ENCODE measurements at places on chromosomes 5 and 9.
A peak's percentile ranks its signal among the peaks of the same experiment; 100 is the strongest.

GRCh38 chr9:38301376-38302106, 91.0 kb upstream of the ALDH1B1 start:
- no peak for DNase-seq

DNA sequence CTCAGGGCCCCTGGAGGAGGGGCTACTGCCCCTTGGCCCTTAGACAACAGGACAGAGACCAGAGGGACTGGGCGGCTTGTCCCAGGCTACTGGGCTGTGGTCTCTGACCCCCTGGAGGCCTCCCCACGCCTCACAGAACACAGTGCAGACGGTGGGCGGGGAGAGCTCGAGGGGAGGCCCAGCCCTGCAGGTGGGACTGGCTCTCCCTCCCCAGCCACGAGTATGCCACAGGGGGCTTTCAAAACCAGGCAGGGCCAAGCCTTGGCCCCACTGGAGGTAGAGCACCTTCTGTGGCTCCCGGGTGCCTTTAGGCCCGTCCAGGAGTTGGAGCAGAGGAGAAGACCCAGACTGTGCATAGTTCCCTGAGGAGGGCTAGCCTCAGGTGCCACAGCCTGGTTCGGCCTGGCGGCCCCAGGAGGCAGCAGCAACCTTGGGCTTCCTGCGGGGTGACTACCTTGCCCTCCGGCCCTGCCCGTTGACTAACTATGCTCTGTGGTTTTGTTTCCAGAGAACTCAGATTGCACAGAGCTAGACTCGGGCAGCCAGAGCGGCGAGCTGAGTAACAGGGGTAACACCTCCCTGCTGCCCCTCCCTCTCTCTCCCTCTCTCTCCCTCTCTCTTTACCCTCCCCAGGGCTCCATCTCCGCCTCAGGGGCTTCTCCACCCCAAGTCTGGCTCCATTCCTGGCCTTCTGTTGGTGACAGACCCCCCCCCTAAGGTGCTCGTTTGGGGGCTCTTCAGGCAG, 15.5 kb downstream of the CARD19 start:
- DNase-seq = no peak

DNA sequence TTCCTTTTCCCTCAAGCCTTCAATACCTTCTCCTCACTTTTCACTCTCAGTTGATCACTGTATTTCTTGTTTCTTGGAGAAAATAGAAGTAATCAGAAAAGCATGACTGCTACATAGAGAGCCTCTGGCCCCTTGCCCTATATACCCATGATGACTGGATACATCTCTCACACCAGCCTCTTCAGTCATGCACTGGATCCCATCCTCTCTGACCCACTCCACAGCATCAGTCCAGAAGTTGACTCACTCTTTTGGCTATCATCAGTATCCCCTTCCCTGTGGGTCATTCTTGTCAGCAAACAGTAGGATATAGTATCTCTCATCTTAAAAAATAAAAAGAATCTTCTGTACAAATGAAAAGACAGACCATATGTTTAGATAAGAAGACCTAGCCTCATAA, 32.9 kb downstream of the PTCD2 start:
- no peak for DNase-seq

GRCh38 chr5:151490627-151491026, 43.2 kb downstream of the SLC36A1 start:
- no peak for DNase-seq

DNA sequence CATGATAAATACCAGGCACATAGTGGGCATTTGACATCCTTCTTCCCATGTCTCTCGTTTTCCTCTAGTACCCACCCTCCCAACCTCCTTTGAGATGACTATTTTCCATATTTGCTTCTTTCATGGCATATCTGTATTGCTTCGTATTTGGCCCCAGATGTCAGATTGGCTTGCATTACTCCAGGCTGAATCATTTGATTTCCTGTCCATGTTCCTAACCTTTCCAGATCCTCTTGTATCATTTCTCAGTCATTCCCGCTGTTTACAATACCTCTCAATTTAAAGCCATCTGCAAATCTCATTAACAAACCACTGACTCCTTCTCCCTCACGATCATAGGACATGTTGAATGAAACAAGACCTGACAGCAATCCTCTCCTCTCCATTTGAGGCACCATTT, 19.9 kb downstream of the MTX3 start:
- no peak for DNase-seq

GRCh38 chr5:116738615-116739261, 164.1 kb upstream of the SEMA6A start:
- DNase-seq = no peak

- DNase-seq = no peak
These were observed 52.4 kb downstream of the SMIM23 start for GRCh38 chr5:171838066-171838465.

DNA sequence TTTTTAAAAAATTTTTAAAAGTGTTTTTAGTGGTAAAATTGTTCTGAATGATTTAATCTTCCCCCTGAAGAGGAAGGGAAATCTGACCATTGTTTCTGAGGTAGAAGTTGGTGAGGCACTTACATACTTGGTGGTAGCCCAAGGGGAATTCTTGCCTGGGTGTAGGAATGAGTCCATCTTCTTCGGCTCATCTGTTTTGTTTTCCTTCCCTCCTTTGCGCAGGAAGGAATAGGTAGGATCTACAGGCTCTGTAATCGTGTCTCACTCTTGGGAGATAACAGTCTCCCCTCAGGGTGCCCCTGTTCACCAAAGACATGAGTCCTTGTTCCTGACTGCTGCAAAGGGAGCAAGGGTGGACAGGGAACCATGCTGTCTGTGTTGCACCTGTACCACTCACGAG, 138.1 kb downstream of the HSPA4 start:
- DNase-seq = no peak

DNA sequence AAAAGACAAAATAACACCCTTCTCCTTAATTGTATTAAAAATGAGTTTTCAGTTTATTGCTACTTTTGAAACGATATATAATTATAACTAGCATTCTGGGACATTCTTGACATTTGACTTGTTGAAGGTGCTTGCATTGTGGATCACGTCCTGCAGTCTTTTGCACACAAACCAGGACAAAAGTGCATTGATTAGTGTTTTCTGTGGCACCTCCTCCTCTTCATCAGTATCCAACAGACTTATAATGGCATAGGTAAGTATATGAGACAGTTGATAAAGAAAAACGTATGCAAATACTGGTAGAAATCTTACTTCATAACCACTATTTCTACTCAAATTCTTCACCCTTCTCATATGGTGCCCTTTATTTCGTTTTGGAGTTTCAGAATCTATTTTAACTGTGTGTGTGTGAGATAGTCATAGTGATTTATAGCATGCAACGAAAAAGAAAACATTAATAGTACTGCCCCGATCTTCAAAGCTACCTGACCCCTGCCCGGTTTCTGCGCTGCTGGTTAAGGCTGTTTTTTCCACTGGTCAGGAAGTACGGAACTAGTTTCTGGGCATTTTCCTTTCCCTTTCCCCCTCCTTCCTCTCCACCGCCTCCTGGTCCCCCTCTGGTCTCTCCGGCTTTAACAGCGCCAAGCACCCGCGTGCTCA, 639 bp upstream of the RASA1 start:
- DNase-seq = no peak

DNA sequence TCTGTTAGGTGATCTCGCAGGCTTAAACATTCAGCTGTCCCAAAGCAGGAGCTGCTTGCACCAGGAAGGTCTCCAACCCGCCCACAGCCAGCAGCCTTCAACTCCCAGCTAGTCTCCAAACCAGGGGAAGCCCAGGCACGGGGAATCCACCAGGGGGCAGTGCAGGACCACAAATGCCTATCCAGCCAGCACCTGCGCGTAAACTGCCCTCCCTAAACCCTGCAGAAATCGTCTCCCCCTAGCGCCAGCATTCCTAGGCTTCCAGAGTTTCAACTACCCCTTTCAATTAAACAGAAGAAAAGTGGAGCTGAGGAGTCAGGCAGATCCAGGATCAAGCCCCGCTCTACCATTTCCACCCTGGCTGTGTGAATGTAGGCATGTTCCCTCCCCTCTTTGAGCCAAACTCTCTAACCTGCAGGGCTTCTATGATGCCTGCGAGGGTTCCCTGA, 72.0 kb downstream of the HRH2 start:
- peak; percentile 92 for DNase-seq

- DNase-seq = no peak
These were observed 17.0 kb downstream of the SWI5 start for GRCh38 chr9:128293091-128293490.

DNA sequence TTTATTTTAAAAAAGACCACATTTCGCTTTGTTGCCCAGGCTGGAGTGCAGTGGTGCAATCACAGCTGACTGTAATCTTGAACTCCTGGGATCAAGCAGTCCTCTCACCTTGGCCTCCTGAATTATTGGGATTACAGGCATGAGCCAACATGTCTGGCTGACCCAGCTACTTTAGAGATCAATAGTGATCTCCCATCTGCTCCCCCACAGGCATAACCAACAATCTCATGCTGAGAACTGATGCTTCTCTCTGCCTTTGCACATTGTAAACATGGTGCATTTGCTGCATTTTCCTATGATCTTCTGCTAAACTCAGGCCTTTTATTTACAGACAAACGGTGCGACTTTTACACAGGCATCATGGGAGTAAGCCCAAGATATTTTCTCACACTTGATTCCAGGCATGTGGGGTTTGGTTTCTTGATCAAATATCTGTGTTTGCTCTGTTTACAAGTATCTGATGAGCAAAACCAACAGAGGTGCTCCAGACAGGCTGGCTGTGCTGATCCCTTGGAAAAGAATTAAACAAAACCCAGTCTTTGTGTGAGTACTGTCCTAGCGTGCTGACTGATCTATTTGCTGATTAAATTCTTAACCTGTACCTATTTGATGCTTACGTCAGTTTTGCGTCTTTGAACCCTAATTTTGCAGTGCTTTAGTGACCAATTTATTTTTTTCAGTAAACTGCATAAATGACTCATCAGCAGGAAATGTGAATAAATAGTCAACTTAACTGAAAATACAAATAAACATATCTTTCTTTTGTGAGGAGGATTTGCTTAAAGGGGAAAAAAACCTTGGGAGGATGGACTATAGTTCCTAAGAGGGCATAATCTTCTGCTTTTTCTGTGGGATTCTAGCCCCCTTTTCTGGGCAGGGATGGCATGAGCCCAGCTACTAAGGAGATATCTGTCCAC, 191.7 kb upstream of the NR3C1 start:
- no peak for DNase-seq

- no peak for DNase-seq
These were observed 910.4 kb downstream of the DNAH5 start for GRCh38 chr5:13034061-13034460.

GRCh38 chr9:84829471-84829870, 159.9 kb downstream of the NTRK2 start:
- no peak for DNase-seq

DNA sequence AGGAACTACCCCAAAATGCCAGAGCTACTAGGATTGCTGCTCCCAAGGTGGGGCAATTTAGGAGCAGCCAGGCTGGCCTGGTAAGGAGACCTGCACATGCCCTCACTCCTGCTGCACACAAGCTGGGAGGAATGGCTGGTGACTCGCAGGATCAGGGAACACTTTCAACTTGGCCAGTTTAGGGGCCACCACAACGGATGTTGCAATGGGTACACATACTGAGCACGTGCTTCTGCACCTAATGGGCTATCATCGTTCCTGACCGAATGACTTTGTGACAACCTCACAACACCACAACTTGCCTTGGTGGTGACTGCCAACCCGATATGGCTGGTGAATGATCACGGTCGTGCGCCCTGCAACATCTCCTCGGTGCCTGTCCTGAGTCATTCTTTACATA, 172.0 kb downstream of the ROR2 start:
- no peak for DNase-seq

- DNase-seq = no peak
These were observed 48.9 kb downstream of the SH3PXD2B start for GRCh38 chr5:172405226-172406107.

GRCh38 chr9:125932012-125932411, 184.8 kb downstream of the PBX3 start:
- no peak for DNase-seq

- no peak for DNase-seq
These were observed 57.7 kb downstream of the MTMR12 start for GRCh38 chr5:32254881-32255539.

Measured in effector CD8-positive, alpha-beta T cell (primary cell).